ENCODE measurements at places on chromosomes 1 and 21.

- DNase-seq = no peak
Observed at GRCh38 chr1:3129133-3129490, 60.1 kb downstream of the PRDM16 start.

DNA sequence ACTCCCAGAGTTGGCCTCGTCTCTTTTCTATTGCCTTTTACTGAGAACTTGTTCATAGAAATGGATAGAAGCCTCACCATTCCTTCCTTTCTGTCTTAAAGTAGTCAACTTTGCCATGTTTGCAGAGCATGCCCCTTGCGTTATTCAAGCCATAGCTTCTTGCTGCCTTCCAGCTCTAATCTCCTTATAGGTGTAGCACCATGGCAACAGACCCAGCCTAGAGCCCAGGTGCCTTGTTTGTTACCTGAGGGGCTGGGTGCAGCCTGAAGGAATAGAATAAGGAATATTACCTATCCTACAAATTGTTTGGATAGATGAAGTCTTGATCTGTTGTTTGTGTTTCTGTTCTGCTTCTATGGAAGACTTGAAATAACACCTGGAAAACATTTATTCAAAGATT, 59.9 kb downstream of the CLEC20A start:
- no peak for DNase-seq

GRCh38 chr1:201859424-201859823, 29.3 kb upstream of the SHISA4 start:
- DNase-seq = peak; percentile 31

DNA sequence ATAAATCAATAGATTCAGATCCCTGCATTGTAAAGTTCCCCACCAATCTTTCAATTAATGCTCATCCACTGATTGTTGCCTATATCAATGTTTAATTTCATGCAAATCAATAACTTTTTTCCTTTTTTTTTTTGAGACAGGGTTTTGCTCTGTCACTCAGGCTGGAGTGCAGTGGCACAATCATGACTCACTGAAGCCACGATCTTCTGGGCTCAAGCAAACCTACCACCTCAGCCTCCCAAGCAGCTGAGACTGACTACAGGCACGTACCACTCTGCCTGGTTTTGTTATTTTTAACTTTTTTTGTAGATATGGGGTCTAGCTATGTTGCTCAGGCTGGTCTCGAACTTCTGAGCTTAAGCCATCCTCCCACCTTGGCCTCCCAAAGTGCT, 25.7 kb downstream of the DIO1 start:
- no peak for DNase-seq

GRCh38 chr21:31092832-31093625, 54.8 kb upstream of the KRTAP19-8 start:
- no peak for DNase-seq

DNA sequence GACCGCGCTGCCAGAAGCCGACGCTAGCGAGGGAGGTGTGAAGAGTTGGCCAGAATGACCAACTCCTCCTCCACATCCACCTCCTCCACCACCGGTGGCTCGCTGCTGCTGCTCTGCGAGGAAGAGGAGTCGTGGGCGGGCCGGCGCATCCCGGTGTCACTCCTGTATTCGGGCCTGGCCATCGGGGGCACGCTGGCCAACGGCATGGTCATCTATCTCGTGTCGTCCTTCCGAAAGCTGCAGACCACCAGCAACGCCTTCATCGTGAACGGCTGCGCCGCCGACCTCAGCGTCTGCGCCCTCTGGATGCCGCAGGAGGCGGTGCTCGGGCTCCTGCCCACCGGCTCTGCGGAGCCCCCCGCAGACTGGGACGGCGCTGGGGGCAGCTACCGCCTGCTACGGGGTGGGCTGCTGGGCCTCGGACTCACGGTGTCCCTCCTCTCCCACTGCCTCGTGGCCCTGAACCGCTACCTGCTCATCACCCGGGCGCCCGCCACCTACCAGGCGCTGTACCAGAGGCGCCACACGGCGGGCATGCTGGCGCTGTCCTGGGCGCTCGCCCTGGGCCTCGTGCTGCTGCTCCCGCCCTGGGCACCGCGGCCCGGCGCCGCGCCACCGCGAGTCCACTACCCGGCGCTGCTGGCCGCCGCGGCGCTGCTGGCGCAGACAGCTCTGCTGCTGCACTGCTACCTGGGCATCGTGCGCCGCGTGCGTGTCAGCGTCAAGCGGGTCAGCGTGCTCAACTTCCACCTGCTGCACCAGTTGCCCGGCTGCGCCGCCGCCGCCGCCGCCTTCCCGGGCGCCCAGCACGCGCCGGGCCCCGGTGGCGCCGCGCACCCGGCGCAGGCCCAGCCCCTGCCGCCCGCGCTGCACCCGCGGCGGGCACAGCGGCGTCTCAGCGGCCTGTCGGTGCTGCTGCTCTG, 1.2 kb downstream of the GPR88 start:
- no peak for DNase-seq

- no peak for DNase-seq
Observed at GRCh38 chr1:89221341-89221740, 22.6 kb upstream of the GBP4 start.

DNA sequence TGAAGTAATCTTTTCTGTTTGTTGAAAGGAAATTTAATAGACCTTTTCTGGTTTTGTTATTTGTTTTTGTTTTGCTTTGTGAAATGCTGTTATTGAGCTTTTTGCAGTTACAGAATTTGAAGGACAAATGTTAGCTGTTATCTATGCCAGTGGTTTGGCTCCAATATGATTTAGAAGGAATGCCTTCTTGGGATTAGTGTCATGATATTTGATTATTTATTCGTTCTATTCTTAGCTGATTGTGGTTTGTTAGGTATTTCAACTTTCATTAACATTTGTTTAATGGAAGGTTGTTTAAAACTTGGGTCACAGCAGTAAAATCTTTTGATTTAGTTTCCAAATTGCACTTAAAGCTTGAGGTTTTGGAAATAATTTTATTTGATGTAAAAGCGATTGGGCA, 33.5 kb downstream of the ADGRL2 start:
- peak; percentile 27 for DNase-seq

DNA sequence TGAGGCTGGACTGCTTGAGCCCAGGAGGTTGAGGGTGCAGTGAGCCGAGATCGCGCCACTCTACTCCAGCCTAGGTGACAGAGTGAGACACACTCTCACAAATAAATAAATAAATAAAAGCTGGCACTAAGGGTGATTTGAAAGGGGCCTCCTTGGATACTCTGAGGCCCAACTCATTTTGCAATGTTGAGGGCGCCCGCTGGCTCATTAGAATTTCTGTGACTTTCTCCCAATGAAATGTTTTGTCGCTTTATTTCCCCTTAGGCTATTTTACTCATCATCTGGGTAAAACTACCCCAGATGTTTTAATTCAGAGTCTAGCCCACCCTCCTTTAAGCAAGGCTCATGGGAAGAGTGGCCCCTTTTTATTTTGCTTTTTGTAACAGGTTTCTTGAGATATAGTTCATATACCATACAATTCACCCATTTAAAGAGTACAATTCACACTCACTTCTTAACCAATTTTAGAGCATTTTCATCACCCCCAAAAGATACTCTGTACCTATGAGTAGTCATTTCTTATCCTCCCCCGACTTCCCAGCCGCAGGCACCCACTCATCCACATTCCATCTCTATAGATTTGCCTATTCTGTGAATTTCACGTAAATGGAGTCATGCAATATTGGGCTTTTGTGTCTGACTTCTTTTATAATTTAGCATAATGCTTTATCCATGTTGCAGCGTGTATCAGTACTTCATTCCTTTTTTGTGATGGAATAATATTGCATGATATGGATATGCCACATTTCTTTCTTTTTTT, 259.1 kb downstream of the KAZN start:
- no peak for DNase-seq

DNA sequence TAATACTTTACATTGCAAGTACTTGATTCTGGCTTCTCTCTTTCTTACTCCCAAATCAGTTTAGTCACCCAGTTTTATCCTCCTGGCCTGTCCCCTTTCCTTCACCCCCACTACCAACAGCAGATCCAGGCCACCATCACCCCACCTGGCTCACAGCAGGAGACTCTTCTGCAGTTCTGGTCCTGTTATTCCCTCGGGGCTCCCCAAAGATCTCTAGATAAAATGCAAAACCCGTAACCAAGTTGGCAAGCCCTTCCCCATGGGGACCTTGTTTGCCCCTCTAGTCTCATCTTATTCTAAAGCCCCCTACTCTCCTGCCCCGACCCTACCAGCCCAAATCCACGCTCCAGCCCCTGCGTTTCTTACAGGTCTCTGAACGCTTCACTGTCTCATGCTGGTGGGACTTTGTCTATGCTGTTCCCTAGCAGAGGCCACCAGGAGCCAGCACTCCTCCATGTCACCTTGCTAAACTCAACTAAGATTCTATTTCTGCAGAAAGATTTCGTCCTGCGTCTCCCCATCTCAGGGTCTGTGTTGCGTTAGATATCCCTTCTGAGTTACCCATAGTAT, 4.0 kb downstream of the ABCG1 start:
- DNase-seq = no peak

DNA sequence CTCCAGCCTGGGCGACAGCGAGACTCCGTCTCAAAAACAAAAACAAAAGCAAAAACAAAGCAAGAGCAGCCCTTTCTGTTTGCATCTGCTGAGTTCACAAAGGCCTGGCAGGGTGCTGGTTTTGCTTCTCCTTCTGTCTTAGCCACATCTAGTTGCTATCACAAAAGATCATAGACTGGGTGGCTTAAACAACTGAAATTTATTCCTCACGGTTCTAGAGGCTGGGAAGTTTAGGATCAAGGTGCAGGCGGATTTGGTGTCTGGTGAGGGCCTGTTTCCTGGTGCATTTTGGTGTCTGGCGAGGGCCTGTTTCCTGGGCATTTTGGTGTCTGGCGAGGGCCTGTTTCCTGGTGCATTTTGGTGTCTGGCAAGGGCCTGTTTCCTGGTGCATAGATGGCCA, 471.3 kb downstream of the CAMTA1 start:
- DNase-seq = no peak

DNA sequence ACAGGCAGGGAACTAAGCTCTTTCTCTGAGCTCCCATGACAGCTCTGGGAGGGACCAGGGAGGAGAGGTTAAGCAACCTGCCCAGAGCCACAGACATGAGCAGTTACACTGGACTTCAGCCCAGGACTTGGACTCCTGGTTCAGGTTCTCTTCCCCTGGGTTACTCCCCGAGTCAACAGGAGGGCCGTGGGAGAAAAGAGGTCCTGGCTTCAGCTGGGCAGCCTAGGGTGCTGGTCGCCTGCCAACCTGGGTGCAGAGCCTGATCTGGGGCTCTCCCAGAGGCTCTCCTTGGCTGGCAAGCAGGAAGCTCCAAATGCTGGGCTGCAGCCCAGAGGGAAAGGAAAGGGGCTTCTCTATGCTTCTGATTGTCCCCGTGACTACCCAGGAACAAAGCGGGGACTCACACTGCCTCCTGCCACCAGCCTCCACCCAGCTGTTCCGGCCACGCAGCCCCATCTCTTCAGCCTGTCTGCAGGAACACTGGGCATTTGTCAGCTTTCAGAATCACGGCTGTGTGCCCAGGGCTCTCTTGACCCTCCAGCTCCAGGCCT, 141.8 kb downstream of the HIVEP3 start:
- DNase-seq = no peak

- no peak for DNase-seq
Observed at GRCh38 chr1:171455967-171456366, 29.4 kb upstream of the PRRC2C start.

DNA sequence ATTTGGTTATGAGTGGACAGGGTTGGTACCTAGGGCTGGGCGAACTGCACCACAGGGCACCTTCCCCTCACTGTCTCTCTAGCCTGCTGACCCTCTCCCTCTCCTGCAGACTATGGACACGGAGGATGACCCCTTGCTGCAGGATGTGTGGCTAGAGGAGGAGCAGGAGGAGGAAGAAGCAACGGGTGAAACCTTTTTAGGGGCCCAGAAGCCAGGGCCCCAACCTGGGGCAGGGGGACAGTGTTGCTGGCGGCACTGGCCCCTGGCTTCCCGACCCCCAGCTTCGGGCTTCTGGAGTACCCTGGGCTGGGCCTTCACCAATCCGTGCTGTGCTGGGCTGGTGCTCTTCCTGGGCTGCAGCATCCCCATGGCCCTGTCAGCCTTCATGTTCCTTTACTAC, 21.9 kb downstream of the DISP3 start:
- no peak for DNase-seq

DNA sequence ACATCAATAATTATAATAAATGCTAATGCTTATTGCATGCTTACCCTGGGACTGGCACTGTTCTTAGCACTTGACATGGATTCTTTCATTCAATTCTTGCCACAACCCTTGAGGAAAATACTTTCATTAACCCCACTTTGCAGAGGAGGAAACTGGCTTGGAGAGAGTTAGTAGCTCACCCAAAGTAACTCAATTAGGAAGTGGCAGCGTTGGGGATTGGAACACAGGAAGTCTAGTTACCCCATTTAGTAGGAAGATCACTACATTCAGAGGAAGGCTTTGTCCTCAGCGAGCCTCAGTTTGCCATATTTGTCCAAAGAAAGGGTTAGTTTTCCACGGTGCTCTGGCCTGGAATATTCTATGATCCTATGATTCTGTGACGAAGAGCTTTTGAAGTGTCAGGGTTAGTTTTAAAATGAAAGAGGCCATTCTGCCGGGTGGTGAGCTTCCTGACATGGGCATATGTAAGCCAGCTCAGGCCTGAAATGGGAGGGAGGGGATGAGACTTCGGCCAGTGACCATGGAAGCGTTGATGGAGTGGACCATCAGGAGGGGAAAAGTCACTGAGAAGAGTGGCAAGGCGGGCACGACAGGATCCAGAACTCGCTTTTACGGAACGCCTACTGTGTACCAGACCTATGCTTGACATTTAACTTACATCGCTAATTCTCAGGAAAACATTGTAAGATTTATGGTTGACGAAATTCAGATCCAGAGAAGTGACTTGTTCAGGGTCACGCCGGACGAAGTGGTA, 28.2 kb upstream of the EPB41 start:
- no peak for DNase-seq

GRCh38 chr21:33988237-33989017, 72.8 kb upstream of the ATP5PO start:
- no peak for DNase-seq

- no peak for DNase-seq
Observed at GRCh38 chr1:182087719-182088350, 26.3 kb upstream of the ZNF648 start.

DNA sequence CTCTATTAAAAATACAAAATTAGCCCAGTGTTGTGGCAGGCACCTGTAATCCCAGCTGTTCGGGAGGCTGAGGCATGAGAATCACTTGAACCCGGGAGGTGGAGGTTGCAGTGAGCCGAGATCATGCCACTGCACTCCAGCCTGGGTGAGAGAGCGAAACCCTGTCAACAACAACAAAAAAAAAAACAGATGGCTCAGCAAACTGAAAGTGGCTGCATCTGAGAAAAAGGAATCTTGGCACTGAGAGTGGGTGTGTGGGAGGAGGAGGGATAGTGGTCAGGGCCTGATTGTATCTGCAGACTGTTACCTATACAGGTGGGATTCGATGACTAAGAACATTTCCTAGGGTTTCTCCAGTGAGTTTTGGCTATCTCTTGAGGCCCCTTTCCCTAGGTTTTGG, 122.2 kb upstream of the BARHL2 start:
- no peak for DNase-seq

DNA sequence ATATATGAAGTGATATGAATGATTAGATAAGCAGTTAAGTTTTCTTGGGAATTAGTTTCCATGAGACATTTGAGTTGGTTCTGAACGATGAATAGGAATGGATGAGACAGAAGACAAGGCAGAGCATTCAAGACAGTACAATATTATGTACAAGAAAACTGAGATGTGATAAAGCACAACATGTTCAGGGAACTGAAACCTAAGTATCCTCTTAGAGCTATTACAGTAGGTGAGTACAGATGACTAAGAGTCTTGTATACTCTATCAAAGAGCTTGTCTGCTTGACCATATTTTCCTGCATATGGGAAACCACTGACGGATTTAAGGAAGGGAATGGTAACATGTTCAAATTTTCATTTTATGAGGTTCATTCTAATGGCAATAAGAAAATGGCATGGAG, 61.6 kb downstream of the NME7 start:
- DNase-seq = no peak

Measured in cardiac fibroblast (primary cell).